ENCODE measurements at places on chromosomes 3 and 15.
A peak's percentile ranks its signal among the peaks of the same experiment; 100 is the strongest.

- DNase-seq = no peak
These were observed 72.8 kb upstream of the ZNF280D start for GRCh38 chr15:56806148-56806536.

GRCh38 chr3:23762759-23763477, 42.8 kb upstream of the UBE2E1 start:
- no peak for DNase-seq

- peak; percentile 48 for DNase-seq
These were observed 44.4 kb upstream of the SPTSSB start for GRCh38 chr3:161415506-161416231.

DNA sequence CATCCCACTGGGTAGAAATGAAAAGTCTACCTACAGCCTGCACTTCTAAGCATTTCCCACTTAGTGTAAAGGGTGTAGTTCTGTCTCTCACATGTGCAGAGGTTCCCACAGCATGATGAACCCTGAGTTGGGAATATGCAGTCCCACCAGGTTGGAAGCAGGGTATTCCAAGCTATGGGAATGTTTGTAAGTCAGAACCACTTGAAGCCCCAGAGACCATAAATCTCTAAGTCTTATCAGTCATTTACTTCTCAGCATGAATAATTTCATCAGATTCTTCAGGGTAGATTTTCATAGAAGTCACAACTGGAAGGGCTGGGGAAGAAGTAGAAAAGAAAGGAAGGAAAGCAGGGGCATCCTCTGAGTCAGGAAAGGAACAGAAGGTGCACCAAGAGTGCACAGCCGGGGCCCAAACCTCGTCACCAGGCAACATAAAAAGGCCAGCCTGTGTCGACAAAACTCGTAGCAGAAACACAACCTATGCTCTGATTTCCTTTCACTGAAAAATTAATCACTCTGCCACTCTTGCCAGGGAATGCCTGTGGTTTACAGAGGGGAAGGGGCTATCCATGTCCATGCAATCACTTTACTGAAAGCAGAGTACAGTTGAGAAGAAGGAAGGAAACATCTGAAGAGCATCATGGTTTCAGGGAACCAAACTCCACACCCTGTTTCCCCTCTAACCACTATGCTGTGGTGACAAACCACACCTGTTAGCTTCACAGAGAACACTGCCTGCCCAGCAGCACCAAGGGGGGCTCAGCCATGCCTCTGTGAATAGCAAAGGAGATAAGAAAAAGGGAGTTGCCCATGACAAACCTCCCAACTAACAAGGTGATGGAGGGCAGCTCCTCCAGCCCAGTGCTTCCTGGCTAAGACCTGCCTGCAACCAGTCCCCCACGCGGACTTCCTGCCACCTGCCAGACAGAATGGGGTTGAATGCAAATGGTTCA, 40.5 kb downstream of the SH3BP5 start:
- DNase-seq = no peak

GRCh38 chr15:52101542-52102323, 10.8 kb downstream of the BCL2L10 start:
- DNase-seq = no peak

GRCh38 chr3:139830817-139831216, 104.2 kb upstream of the CLSTN2 start:
- DNase-seq = no peak

- no peak for DNase-seq
These were observed 24.5 kb upstream of the RASA2 start for GRCh38 chr3:141462176-141462859.

DNA sequence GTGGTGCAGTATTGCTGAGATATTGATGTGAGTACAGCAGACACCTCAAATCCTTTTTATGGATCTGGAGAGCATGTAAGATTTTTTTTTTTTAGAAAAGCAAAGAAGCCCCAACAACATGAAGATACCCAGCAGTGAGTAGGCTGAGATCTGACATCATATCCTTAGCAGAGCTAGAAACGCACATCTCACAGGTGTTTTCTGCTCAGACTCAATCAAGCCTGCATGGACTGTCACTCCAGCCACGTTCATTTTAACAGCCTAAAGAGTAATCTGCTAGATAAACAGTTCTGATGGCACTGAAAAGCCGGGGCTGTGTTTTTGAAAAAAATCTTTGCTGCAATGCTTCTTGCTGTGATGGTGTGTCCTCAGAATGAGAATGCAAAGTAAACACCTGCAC, 544.2 kb downstream of the FGF12 start:
- no peak for DNase-seq

GRCh38 chr3:147921051-147921450, 511.9 kb downstream of the ZIC1 start:
- DNase-seq = no peak

DNA sequence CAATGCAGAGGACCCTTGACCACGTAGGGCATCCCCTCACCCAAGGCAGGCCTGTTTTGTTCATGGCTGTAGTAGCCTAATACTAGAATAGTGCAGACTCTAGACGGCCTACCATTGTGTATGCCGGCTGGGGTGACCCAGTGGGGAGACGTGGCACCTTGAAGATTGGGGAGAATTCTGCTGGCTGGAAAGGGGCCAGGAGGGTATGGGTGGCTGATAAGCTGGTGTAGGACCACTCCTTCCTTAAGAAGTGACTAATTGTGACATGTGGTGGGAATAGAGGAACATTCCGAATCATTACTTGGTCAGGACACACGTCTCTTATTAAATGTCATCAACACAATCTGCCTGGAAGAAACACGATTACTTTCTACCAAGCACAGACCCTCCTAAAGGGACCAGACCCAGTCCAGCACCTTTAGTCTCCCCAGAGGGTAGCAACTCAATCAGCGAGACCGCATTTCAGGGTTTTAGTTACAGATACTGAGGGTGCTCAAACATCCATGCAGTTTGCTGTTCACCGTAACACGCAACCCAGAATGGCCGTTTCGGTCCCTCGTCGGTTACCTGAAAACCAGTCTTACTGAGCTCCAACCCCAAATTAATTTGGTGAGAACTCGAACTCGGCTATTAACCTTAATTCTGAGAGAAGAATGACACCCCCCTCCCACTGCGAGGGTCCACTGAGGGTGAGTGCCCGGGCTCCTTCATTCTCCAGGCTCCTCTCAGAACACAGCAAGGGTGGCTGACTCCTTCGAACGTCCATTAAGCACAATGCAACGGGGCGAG, 1.6 kb upstream of the KLF13 start:
- DNase-seq = no peak

- DNase-seq = no peak
These were observed 24.1 kb upstream of the CPNE9 start for GRCh38 chr3:9679476-9680080.

DNA sequence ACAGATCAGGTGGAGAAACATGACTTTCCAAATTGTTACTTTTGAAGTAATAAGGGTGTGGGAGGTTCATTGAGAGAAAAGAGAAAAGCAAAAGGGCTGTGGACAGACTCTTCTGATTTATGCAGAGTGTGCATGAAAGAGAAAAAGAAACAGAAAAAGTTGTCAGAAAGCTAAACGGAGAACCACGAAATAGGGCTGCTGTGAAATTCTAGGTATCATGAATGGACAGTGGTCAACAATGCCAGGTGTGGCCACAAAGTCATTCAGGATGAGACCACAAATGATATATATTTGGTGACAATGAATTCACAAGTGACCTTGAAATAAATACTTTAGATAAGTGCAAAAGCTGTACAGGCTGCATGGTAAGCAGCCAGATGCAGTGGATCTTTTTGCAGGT, 170.1 kb downstream of the IL5RA start:
- DNase-seq = no peak

- DNase-seq = no peak
These were observed 33.5 kb downstream of the SNRK start for GRCh38 chr3:43319794-43320193.

GRCh38 chr15:51076524-51077220, 18.0 kb downstream of the TNFAIP8L3 start:
- DNase-seq = no peak

GRCh38 chr15:66595931-66596545, 30.2 kb upstream of the LCTL start:
- no peak for DNase-seq
